ENCODE measurements at places on chromosomes 7 and 10.
A peak's percentile ranks its signal among the peaks of the same experiment; 100 is the strongest.

DNA sequence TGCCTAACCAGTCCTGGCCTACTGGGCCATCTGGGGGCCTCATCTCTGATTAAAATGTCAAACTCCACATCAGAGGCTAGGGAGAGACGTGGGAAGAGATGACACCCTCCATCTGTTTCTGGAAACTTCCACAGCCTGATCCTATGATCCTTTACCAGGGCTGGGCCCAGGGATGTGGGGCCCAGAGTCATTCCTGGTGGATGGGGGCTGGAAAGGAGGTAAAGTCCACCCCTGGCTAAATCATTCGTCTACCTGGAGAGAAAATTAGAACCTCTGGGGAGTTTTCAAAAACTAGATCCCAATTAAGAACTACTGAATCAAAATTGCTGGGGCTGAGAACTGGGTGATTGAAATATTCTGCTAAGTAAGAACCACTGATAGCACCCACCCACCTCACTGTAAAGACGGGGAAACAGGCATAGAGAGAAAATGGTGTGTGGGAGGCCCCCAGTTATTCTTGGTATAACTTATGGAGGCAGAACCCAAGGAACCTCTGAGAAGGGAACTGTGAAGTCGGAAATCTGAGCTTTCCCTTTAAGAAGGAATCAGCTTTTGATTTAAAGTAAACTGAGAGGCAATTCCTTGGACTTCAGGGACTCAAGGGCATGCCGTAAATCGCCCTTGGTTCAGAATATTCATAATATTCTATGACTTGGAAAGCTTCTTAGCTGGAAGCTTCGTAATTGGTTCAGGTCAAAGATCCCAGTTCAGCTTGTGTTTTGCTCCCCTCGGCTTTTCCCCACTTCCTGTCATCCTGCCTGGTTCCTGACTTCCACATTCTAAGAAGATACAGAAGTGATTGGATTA lies 53.1 kb downstream of the PRKAG2 start:
- DNase-seq: no peak

DNA sequence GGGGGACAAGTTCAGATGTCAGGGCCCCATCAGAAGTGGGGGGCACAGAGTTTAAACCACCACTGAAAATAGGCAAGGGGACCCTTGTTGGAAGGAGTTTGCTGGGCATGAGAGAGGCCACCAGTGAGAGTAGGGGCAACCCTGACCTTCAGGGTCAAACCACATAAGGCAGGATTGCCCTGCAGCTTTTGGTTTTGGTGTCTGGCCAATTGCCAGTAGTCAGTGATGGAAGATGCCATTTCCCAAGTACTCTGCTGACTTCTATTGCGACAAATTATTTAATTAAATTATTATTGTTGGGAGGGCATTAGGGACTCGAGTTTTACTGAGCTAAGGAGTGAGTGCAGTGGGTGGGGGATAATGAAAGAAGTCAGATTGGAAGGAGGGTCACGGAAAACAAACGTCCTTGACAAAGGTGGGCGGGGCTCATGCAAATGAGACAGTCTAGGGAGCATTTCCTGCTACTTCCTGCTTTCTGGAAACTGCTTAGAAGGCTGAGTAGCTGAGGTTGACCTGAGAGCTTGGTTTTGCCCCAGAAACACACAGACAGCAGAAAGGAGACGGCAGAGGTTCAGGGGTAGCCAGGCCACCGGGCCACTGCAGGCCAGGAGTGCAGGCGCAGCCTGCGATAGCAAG lies 74.2 kb upstream of the ANLN start:
- DNase-seq: no peak

DNA sequence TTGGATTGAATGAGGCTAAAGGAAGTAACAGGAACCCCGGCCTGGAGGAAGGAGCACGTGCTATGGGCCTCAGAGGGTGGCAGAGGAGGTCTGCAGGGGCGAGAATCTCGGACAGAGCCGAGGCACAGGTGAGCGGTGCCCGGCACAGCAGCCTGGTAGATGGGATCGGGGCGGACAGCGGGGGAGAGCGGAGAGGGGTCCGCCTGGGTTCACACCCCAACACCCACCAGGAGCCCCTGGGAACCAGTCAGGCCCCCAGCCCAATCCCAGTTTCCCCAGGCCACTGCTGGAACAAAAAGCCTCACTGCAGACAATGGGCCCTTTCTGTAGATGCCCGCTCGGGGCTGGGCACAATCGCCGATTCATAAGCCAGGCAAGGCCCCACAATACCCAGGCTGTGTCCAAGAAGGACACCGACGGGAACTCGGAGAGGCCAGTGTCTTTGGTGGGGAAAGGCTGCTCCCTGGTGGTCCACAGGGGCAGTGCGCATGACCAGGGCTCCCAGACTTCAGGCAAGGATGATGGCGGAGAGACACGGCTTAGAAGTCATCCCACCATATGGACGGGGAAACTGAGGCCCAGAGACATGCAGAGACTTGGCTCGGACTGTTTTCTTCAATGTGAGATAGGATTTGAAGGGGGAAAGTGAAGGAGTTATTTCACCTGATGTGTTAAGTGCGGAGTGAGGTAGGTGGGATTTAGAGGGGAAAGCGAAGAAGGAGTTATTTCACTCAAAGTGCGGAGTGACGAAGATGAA lies 106.9 kb upstream of the GPR26 start:
- peak; percentile 22 for DNase-seq

- peak; percentile 19 for DNase-seq
Measured at GRCh38 chr10:21092683-21093524, 195.8 kb upstream of the NEBL start.

GRCh38 chr7:42045961-42046360 lies 191.0 kb downstream of the GLI3 start:
- no peak for DNase-seq

DNA sequence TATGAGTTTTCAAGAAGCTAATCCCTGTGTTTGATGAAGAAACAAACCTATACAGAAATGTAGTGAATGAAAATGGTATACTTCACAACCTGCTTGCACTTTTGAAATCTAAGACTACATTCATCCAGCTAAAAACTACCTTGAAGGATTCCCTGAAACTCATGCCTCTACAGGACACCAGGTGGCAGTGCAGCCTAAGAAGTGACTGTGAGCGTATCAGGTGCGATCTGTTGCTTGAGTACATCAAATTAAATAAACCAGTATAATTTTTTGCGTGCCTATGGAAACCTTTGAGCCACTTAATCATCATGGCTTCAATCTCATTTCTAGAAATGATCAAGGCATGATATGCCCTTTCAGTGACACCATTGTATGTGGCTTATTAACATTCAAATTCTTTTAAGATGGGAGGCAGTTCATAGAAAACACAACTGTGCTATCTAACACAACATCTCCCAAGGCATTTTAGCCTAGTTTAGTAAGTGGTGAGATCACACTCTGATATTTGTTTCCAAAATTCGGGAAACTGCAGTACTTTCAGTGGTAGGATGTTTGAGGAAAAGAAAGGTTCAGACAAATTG lies 57.4 kb downstream of the PPP1R17 start:
- DNase-seq: peak; percentile 74

DNA sequence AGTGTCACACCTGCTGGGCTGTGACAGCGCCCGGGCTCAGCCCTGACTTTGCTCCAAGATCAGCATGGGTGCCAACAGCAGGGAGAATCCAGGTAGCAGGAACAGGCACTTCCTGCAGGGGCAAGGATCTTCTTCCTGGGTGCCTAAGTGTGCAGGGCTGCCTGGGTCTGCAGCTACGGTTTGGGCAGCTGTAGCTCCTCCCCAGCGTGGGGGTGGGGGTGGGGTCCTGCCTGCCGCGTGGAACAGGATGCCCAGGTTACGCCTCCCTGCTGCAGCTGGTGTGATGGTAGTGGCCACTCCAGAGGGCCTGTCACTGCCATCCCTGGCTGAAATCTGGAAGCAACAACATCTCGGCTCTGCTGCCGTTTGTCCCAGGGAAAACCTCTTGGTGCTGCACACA lies 269.3 kb downstream of the DNAJB6 start:
- DNase-seq: no peak

GRCh38 chr10:17648243-17649035 lies 4.5 kb downstream of the STAM start:
- no peak for DNase-seq

DNA sequence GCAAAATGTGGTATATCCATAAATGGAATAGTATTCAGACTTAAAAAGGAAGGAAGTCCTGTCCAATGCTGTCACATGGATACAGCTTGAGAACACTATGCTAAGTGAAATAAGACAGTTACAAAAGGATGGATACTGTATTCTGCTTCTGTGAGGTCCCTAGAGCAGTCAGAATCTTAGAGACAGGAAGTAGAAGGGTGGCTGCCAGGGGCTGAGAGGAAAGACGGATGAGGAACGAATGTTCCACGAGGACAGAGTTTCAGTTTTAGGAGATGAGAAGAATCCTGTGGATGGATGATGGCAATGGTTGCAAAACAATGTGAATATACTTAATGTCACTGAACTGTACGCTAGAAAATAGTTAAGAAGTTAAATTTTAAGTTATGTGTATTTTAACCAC lies 3.8 kb downstream of the PRKCQ start:
- no peak for DNase-seq

GRCh38 chr7:50475340-50475739 lies 25.2 kb upstream of the FIGNL1 start:
- no peak for DNase-seq

DNA sequence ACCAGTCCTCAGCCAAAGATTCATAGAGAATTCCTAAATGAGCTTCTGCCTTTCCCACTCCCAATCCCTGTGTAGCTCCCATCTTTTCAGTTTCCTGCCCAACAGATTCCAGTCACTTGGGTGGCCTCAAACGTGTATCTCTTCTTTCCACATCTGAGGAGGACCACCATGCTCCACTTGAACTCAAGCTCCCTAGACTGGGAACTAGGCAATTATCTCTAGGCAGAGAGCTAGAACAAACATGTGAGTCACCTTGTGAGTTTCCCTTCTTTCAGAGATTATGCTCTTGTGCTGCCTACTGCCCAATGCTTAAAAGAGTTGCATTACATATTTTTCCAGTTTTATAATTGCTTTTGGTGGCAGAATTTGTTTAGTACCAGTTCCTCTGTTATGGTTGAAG lies 178.0 kb downstream of the MDFIC start:
- DNase-seq: peak; percentile 82

GRCh38 chr7:64558323-64558705 lies 4.6 kb downstream of the ZNF680 start:
- no peak for DNase-seq

GRCh38 chr7:149772241-149772955 lies 990 bp downstream of the ZNF467 start:
- no peak for DNase-seq

DNA sequence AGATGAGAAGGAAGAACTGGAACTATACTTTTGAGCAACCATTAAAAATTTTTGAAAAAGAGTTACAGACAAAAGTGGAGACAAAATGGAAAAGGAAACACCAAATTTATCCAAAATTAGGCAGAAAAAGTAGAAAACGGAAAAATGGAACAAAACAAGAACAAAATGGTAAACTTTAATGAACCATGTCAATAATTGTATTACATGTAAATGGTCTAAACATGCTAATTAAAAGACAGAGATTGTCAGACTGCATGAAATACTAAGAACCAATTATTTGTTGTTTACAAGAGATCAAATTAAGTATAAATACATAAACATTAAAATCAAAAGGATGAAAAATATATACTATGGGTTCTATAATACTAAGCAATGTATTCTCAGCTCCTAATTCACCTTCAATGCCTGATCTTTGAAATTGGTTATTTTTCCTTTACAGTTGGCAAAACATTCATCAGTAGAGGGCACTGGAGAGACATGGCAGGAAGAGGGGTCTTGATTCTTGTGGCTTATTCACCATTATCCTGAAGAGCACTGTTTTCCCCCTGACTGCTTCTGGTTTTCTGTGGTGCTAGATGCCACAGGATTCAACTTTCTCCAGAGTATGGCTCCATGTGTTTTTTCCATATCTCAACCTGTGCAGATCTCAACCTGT lies 124.9 kb downstream of the ELFN1 start:
- DNase-seq: no peak

- DNase-seq: no peak
Measured at GRCh38 chr10:61406242-61406641, 46.9 kb downstream of the TMEM26 start.

DNA sequence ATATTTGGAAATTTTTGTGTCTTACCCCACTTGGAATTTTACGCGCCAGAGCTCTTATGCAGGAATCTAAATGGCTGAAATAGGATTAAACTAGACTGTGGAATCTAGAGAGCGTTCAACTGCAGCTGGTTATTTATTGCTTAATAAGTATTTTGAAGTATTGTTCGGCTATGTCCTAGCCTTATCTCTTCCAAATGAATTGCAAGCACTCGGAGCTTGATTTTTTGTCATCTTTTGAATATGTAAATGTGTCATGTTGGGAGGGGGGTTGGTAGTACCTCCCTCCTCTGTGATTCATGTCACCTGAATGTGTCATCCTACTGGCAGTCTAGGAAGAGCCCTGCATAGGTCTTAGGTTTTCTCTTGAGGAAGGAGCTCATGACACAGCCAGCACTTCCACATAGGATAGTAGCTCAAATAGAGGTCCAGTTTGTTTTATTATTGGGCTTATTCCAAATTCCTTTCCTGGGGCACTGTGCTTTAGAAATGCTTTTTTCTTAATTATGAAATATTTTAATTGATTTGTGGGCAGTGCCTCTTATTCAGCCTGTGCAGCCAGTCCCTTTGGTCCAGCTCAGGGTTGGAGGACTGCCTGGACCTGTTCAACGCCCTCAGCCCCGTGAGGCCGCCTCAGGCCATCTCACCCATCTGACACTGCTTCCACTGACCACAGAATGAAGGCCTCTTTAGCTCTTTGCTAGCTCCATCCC lies 22.5 kb upstream of the TRIL start:
- peak; percentile 19 for DNase-seq

DNA sequence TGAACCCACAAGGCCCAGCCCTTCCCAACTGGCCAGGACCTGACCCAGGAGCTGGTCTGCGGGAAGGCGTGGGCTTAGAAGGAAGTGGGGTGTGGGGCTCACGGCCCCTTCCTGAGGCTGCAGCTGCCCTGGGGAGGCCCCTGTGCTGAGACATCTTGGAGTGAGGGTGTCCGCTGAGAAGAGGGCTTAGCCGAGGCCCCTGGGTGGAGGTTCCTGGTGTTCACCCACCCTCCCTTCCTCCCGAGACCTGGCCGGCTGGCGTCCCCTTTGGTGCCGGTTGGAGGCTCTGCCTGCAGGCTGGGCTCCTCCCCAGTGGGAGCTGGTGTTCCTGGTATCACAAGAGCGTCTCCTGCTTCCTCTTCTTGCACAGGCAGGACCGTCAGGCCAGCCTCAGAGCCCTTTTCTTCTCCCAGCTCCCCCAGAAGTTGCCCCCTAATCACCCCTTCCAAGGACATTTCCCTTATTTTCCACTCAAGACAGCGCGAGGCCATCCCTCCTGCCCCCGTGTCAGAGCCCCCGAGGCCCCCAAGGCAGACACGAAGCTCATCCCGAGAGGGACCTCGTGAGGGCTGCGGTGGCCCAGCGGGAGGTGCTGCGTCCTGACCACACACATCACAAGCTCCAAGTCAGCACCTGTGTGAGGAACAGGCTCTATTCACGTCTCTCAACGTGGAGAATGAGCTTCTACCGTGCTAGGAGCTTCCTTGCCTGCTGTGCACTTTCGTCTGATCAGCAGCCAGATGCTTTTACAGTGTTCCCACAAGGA lies 25.1 kb upstream of the FAM20C start:
- no peak for DNase-seq

GRCh38 chr10:28375399-28376354 lies 72.8 kb upstream of the MPP7 start:
- DNase-seq: peak; percentile 17

GRCh38 chr10:116756277-116756676 lies 13.9 kb upstream of the HSPA12A start:
- DNase-seq: no peak

- DNase-seq: no peak
Measured at GRCh38 chr7:48244864-48245271, 73.6 kb downstream of the ABCA13 start.

- DNase-seq: no peak
Measured at GRCh38 chr7:96316949-96317348, 4.9 kb downstream of the SLC25A13 start.

GRCh38 chr7:104960741-104961448 lies 53.1 kb upstream of the KMT2E start:
- DNase-seq: no peak
